ENCODE measurements at places on chromosomes 11 and 22.
A peak's percentile ranks its signal among the peaks of the same experiment; 100 is the strongest.

- no peak for DNase-seq
These were observed 6.1 kb upstream of the SIGIRR start for GRCh38 chr11:420911-421321.

- DNase-seq = peak; percentile 34
These were observed 26.9 kb upstream of the TP53I11 start for GRCh38 chr11:44977493-44977984.

DNA sequence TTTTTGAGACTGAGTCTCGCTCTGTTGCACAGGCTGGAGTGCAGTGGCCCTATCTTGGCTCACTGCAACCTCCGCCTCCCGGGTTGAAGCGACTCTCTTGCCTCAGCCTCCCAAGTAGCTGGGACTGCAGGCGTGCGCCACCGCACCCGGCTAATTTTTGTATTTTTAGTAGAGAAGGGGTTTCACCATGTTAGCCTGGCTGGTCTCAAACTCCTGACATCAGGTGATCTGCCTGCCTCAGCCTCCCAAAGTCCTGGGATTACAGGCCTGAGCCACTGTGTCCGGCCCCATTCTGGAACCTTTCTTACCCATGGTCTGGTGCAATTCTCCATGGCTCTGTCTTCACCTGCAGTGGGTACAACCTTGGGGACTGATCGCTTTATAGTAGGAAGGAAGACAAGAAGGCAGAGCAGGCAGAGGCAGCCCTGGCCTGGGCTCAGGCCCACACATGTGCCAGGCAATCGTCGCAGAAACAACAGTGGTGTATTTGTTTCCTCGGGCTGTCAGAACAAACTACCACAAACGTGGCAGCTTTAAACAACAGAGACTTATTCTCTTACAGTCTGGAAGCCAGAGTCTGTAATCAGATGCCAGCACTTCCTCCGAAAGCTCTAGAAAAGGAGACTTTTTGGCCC lies 4.0 kb upstream of the PTGDR2 start:
- DNase-seq = peak; percentile 58

DNA sequence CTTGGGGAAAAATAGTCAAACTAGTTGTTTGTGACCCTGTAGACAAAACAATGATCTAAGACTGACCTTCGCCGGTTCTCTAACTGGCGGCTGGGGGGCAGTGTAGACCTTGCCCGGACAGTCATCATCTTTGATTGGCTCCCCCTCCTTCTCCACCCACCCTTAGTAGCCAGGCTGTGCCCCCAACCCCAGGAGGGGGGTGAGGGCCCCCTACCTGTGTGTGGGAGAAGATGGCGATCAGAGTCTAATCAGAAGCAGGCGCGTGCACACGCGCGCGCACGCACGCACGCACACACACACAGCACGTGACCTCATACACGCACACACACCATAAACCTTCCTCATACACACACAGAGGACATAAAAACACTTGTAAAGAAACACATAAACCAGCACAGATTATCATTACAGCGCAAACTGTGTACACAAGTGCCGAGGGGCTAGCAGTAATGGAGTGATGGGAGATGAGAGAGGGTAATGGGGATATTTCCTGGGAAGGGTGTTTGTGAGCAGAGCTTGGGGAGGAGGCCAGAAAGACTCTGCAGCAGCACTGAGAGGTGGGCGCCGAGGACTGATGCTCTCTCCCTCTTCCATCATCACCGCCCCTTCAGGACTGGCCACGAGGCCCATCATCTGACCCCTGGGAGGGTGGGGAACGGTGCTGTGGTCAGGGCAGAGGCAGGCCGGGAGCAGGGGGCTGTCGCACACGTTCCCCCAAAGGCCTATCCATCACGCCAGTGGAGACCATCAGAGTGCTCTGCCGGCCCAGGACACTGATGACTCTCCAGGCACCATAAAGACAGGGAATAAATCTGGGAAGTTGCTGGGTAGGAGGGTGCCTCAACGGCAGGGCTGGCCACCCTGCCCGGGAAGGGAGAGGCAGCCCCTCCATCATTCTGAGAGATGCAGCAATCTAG lies 12.2 kb downstream of the NECTIN1 start:
- no peak for DNase-seq

GRCh38 chr11:57798905-57799559 lies 37.4 kb downstream of the CTNND1 start:
- DNase-seq = peak; percentile 8

- no peak for DNase-seq
These were observed 3.3 kb downstream of the RAB6A start for GRCh38 chr11:73757598-73757997.

GRCh38 chr22:38056969-38057891 lies at the start of gene PICK1:
PICK1 (plus strand) TSS chr22:38057404; CDS start chr22:38057810, 406 bp downstream.
- peak; percentile 95 for DNase-seq

- peak; percentile 60 for DNase-seq
These were observed 92.3 kb downstream of the SCN3B start for GRCh38 chr11:123562158-123562557.

GRCh38 chr22:46826438-46827135 lies 64.1 kb downstream of the TBC1D22A start:
- DNase-seq = no peak

DNA sequence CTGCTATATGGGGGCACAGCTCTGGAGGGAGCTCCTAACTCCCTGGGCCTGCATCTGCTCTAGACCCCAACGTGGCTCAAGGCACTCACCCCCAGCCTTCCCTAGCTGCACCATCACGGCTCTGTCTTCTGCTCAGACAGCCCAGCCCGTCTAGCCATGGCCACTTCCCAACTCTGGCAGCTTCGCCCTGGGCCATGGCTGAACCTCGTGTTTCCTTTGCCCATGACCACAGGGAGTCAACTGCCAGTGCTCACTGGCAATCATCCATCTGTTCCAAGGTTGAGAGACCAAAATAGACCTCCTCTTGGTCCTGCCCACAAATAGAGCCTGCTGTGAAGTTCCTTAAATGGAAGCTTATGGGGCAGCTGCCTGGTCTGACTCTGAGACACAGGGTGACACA lies 5.4 kb downstream of the LMO1 start:
- peak; percentile 8 for DNase-seq

- DNase-seq = no peak
These were observed 65.5 kb upstream of the SYT9 start for GRCh38 chr11:7186190-7186589.

DNA sequence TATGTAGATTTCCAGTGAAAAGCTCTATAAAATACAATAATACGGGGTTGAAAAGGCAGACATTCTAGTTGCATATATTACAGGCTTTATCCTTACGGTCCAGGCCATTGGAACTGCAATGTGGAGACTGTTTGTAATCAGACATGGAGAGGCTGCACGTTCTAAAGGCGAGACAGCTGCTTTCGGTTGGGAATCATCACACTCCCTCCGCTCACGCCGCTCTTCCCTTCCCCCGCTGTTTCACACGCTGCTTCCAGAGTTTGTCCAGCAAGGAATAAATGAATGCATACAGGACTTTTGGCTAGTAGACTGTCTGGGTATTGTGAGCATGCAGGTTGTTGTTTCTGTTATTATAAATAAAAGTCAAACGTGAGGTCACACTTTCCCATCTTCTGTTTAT lies 13.5 kb upstream of the EFCAB6 start:
- DNase-seq = no peak

DNA sequence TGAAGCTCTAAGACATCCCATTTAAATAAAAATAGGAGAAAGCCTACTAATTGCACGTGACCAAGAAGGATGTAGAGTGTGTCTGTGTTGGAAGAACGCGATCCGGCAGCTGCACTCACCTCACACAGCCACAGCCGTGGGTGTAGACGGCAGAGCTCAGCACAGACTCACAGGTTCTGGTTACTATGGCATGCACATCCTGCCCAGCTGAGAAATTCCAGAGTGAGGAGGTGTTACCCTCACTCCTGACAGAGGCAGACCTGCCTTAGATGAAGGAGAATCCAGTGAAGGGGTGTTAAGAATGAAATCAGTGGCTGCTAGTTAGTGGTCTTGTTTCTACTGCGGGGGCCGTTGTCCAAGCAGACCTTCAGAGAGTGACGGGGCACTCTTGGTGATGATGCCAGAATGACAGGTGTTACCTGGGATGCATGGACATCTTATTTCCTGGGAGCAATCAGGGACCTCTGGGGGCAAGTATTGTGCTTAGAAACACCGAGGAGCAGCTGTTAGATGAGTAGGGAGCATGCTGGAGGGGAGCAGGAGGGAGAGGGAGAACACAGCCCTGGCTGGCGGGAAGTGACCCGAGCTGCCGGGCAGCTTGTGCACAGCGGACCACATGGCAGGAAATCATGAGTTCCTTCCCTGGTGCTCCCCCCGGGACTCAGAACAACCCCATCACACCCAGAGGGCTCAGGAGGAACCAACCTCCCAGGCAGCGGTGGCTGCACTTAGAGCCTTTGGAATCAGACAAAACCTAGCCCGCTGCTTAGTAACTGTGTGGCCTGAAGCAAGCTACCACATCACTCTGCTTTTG lies 12.3 kb downstream of the KCNJ5 start:
- no peak for DNase-seq

GRCh38 chr11:103887001-103887658 lies 149.3 kb upstream of the DDI1 start:
- DNase-seq = no peak

DNA sequence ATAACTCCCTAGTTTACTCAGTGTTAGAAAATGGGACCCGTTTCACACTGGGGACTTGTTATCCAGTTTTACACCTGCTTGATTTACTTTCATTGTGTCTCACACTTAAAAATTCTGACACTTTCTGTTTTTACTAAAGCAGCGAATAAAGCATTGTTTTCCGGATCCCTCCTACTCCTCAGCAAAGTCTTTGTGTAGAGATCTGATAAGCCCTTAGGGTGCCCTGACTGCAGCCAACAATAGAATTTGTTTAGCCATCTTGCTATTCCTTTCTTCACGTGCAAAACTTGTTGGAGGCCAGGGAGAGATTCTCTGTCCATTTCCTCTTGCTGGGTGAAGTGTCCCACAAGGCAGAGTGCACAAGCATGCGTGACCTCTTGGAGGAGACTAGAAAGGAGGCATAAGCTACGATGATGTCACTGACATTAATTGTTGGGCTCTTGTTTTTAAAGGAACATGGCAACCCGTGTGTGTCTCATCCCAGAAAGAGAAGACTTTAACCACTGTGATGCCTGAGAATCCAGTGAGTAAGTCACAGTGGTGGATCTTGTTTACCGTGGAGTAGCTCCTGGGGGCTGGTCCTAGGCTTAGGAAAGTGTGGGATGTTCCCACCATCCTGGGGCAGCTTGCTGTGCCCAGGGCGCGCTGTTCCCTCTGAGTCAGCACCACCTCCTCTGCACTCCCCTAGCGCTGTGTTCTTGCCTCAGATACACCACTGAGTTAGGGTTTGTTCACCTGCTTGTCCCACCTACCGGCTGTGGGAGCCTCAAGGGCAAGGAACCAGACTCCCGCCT lies 27.7 kb downstream of the MICAL2 start:
- DNase-seq = peak; percentile 9

- peak; percentile 76 for DNase-seq
These were observed 83.6 kb upstream of the CRTAM start for GRCh38 chr11:122754553-122755322.

GRCh38 chr11:76339221-76339620 lies 41.7 kb downstream of the THAP12 start:
- DNase-seq = no peak

- DNase-seq = no peak
These were observed 23.6 kb upstream of the CACNG2 start for GRCh38 chr22:36727110-36727509.

DNA sequence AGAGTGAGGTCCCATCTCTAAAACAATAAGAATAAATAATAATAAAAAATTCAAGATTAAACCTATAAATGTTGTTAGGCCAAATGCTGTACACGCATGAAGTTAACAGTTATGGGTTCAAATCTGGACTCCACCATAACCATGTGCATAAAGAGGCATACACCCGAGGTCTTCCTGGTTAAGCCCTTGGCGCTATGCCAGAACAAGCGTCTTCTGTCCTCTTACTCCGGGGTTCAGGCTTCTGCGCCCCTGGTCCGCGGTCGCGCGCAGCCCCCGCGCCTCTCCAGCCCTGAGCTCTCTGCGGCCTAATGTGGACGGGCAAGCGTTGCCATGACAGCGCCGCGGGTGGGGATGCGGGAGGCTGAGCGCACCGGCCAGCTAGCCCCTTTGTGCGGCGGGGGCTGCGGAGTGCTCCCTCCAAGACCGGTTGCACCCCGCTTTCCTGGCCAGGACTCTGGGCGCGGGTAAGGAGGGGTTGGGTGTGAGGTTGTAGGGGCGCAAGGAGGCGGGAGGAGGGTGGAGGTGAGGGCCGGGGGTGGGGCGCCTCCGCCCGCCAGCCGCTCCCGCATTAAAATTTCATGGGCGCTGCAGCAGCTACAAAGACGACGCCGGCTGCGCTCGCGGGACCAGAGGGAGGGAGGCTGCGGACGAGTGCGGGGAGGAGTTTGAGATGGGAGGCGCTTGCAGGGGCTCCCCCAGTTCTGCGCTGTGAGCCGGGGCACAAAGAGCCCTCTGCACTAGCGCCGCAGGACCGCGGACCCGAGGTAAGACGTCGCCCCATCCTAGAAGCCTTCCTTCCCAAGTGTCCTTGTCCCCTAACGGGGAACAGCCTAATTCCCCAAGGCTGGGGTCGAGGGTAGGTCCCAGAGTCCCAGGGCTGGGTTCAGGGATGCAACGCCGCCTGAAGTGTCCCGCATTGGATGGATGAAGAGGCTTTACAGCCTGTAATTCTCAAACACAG lies at the start of gene MIAT:
Gene MIAT, plus strand, starts transcription at position 698 of the 961 bp plus-strand sequence.
- DNase-seq = no peak

- DNase-seq = no peak
These were observed 26.0 kb downstream of the LIMK2 start for GRCh38 chr22:31238057-31238456.

- DNase-seq = no peak
These were observed 24.0 kb upstream of the MYH9 start for GRCh38 chr22:36411589-36412258.

DNA sequence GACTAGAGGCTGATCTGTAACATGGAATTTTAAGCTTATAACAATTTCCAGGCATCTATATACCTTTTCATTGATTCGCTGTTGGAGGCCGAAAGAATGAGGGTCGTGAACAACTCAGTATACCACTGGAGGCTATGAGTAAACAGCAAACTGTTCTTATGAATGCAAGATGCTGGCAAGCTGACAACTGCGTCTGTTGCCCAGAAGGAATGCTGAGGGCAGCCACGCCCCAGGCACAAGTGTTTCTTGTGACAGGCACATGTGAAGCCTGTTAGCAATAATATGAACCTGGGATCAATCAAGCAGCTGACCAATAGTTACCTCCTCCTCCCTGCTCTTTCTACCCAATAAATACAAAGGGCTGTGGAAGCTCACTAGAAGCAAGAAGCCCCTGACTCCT lies 15.3 kb downstream of the RTCB start:
- peak; percentile 77 for DNase-seq
